Thymus (tissue), 14 donors: ENCODE measurements at places on chromosomes 4 and X. TPM values are rescaled to one million over a fixed set of nuclear protein-coding genes. Genes with fewer than 3 reads are reported as not detected.

DNA sequence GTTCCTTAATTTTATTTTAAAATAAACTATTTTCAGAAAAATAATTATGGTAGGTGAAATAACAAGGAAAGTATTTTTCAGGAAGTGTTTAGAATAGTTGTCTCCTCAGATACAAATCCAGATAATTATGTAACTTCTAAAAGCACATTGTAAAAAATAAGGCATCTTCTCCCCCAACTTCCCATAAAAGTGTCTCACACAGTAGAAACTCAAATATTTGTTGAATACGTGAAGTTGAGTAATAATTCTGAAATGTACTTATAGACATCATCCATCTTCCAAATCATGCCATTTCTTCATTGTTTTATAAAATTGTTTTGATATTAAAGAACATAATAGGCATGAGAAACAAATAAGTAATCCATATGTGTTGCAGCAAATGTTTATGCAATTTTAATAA lies 18.0 kb downstream of the SHISA3 start:
- no peak overlapping the region for H3K4me3 ChIP-seq
- no peak for DNase-seq
- no peaks in the 10 kb centered on the region for H3K4me1 ChIP-seq
- no peak overlapping the region for H3K27ac ChIP-seq
- H3K27me3 ChIP-seq, result no peaks in the 10 kb centered on the region

DNA sequence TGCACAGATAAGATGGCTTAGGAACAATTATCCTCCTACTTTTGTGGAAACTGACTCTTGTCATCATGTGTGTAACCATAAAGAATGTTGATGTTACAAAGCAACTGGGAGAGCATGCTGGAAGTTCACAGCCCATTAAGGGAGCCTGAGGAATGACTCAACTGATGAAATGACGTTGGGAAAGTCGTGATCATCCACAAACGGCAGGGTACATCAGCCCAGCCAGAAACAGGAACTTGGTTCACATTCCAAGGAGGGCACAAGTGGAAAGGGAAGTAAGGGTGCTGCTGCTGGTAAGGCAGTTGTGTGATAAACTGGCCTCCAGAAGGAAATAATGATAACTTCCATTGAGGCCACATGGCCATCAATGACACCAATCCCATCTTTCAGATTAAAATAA lies 6.7 kb downstream of the TEC start:
- no peaks in the 10 kb centered on the region for H3K36me3 ChIP-seq
- peaks cover 2% of the 10 kb centered on the region for H3K4me1 ChIP-seq
- no peak overlapping the region for H3K27ac ChIP-seq
- H3K27me3 ChIP-seq, result no peaks in the 10 kb centered on the region
- DNase-seq, result no peak

GRCh38 chrX:134183665-134184064 lies 53.3 kb upstream of the CCDC160 start:
- H3K4me1 ChIP-seq, result no peaks in the 10 kb centered on the region
- H3K36me3 ChIP-seq, result no peaks in the 10 kb centered on the region
- no peaks in the 10 kb centered on the region for H3K27me3 ChIP-seq
- no peak for DNase-seq
- H3K4me3 ChIP-seq, result no peak overlapping the region

DNA sequence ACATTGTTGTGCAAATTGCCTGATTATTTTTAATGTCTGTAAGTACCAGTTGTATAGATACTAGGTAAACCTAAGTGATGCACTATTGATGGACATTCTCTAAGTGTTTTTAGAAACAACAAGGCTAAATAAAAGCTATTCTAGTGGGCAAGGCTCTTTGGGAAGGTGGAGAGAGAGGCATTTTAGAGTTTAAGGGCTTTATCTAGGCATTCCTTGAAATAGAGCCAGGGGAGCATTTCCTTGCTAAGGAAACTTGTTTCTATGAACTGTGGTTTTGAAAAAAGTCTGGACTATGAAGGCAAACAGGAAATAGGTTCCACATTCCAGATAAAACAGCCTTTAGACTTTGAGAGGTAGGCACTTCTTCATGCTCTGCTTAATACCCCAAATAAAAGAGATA lies 23.8 kb downstream of the BMX start:
- no peak for DNase-seq
- H3K36me3 ChIP-seq, result no peaks in the 10 kb centered on the region
- H3K4me1 ChIP-seq, result no peaks in the 10 kb centered on the region
- no peaks in the 10 kb centered on the region for H3K27me3 ChIP-seq
- no peak overlapping the region for H3K27ac ChIP-seq

- no peaks in the 10 kb centered on the region for H3K4me1 ChIP-seq
- no peak for DNase-seq
- no peak overlapping the region for H3K4me3 ChIP-seq
- no peaks in the 10 kb centered on the region for H3K27me3 ChIP-seq
- no peaks in the 10 kb centered on the region for H3K36me3 ChIP-seq
Observed at GRCh38 chr4:129783596-129783995, 687.6 kb downstream of the C4orf33 start.

GRCh38 chrX:31388946-31389345 lies 317.1 kb upstream of the FTHL17 start:
- H3K4me3 ChIP-seq, result no peak overlapping the region
- no peak for DNase-seq
- no peaks in the 10 kb centered on the region for H3K4me1 ChIP-seq
- H3K36me3 ChIP-seq, result no peaks in the 10 kb centered on the region

GRCh38 chrX:153063315-153063714 lies 7.0 kb downstream of the PNMA3 start:
- no peaks in the 10 kb centered on the region for H3K4me1 ChIP-seq
- H3K27ac ChIP-seq, result no peak overlapping the region
- H3K36me3 ChIP-seq, result no peaks in the 10 kb centered on the region
- H3K4me3 ChIP-seq, result no peak overlapping the region
- no peaks in the 10 kb centered on the region for H3K27me3 ChIP-seq
- no peak for DNase-seq

GRCh38 chr4:84336964-84337705 lies 162.0 kb downstream of the NKX6-1 start:
- H3K36me3 ChIP-seq, result no peaks in the 10 kb centered on the region
- H3K27ac ChIP-seq, result no peak overlapping the region
- no peaks in the 10 kb centered on the region for H3K4me1 ChIP-seq
- no peak overlapping the region for H3K4me3 ChIP-seq
- DNase-seq, result no peak

DNA sequence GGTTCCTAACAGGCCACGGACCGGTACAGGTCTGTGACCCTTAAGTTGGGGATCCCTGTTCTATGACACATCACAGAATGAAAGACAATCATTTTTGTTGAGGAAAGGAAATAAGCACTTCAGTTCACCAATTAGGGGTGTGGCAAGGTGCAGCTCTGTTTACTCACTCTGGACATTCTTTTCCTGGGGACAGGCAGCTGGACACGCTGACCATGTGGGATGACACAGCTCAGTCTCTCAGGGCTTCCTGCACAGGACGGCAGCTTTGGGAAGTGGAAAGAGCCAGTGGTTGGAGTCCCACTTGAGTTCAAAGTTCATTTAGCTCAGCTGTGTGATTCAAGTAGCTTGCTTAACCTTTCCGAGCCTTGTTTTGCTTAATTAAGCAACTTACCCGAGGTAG lies 55.7 kb downstream of the NDNF start:
- no peaks in the 10 kb centered on the region for H3K36me3 ChIP-seq
- H3K4me1 ChIP-seq, result no peaks in the 10 kb centered on the region
- no peaks in the 10 kb centered on the region for H3K27me3 ChIP-seq
- no peak for DNase-seq
- no peak overlapping the region for H3K27ac ChIP-seq

GRCh38 chr4:125370478-125370877 lies 55.7 kb downstream of the FAT4 start:
- DNase-seq, result no peak
- H3K27ac ChIP-seq, result no peak overlapping the region
- H3K27me3 ChIP-seq, result no peaks in the 10 kb centered on the region
- no peaks in the 10 kb centered on the region for H3K4me1 ChIP-seq
- H3K36me3 ChIP-seq, result no peaks in the 10 kb centered on the region

- no peaks in the 10 kb centered on the region for H3K4me1 ChIP-seq
- no peak overlapping the region for H3K4me3 ChIP-seq
- no peak overlapping the region for H3K27ac ChIP-seq
- H3K36me3 ChIP-seq, result no peaks in the 10 kb centered on the region
- DNase-seq, result no peak
Observed at GRCh38 chr4:88104902-88105610, 53.4 kb downstream of the ABCG2 start.

Gene CD38
- total RNA-seq, result 47.6 TPM

DNA sequence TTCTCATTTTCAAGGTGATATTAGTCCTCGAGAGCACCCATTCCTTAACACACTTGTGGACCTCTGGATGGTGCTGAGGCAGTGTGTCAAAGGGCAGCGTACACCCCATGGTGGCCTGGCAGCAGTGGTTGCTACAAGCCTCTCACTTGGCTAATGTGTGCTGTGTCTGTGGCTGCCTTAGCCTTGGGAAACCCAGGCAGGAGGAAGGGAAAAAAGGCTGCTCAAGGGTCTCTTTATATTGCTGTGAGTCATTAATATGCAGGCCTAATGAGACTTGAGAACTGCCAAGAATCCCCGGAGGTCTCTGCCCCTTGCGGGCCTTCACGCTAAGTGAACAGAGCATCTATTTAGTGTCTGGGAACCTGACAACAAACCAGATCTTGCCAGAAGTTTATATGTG lies 7.0 kb downstream of the PCDH10 start:
- H3K4me3 ChIP-seq, result no peak overlapping the region
- H3K4me1 ChIP-seq, result peaks cover 3% of the 10 kb centered on the region
- no peaks in the 10 kb centered on the region for H3K36me3 ChIP-seq
- H3K27ac ChIP-seq, result no peak overlapping the region

- no peak for DNase-seq
- no peaks in the 10 kb centered on the region for H3K4me1 ChIP-seq
- H3K27ac ChIP-seq, result no peak overlapping the region
Observed at GRCh38 chrX:155514225-155514624, 55.8 kb upstream of the F8A3 start.

- DNase-seq, result no peak
- no peak overlapping the region for H3K4me3 ChIP-seq
- no peaks in the 10 kb centered on the region for H3K27me3 ChIP-seq
- no peaks in the 10 kb centered on the region for H3K4me1 ChIP-seq
- H3K27ac ChIP-seq, result no peak overlapping the region
Observed at GRCh38 chr4:146275370-146275769, 61.0 kb downstream of the REELD1 start.

GRCh38 chrX:17453788-17454187 lies 78.8 kb downstream of the NHS start:
- H3K4me3 ChIP-seq, result no peak overlapping the region
- no peaks in the 10 kb centered on the region for H3K4me1 ChIP-seq
- no peaks in the 10 kb centered on the region for H3K27me3 ChIP-seq
- no peaks in the 10 kb centered on the region for H3K36me3 ChIP-seq
- H3K27ac ChIP-seq, result no peak overlapping the region

GRCh38 chr4:134027931-134028330 lies 173.7 kb downstream of the PABPC4L start:
- H3K36me3 ChIP-seq, result no peaks in the 10 kb centered on the region
- H3K27me3 ChIP-seq, result no peaks in the 10 kb centered on the region
- no peaks in the 10 kb centered on the region for H3K4me1 ChIP-seq
- no peak overlapping the region for H3K4me3 ChIP-seq

Gene DGKK
- total RNA-seq, result under 0.01 TPM

Gene NEUROG2
- total RNA-seq, result not detected

- no peak overlapping the region for H3K4me3 ChIP-seq
- no peak overlapping the region for H3K27ac ChIP-seq
- H3K36me3 ChIP-seq, result no peaks in the 10 kb centered on the region
- no peaks in the 10 kb centered on the region for H3K27me3 ChIP-seq
Observed at GRCh38 chr4:56613101-56613862, 67.8 kb downstream of the HOPX start.

Gene EXOC1L
- not detected for total RNA-seq

Gene DCAF12L2
- 0.42 TPM for total RNA-seq

- H3K36me3 ChIP-seq, result peaks cover 34% of the 10 kb centered on the region
- no peaks in the 10 kb centered on the region for H3K27me3 ChIP-seq
- no peak overlapping the region for H3K4me3 ChIP-seq
- DNase-seq, result no peak
- H3K27ac ChIP-seq, result no peak overlapping the region
Observed at GRCh38 chrX:53595266-53595810, 91.2 kb downstream of the HUWE1 start.

GRCh38 chrX:28329156-28329555 lies 258.1 kb upstream of the IL1RAPL1 start:
- no peak for DNase-seq
- no peaks in the 10 kb centered on the region for H3K27me3 ChIP-seq
- no peak overlapping the region for H3K27ac ChIP-seq
- no peaks in the 10 kb centered on the region for H3K36me3 ChIP-seq

- H3K36me3 ChIP-seq, result peaks cover 11% of the 10 kb centered on the region
- H3K4me1 ChIP-seq, result peaks cover 20% of the 10 kb centered on the region
- DNase-seq, result no peak
Observed at GRCh38 chr4:37988670-37989069, 28.5 kb downstream of the PTTG2 start.

DNA sequence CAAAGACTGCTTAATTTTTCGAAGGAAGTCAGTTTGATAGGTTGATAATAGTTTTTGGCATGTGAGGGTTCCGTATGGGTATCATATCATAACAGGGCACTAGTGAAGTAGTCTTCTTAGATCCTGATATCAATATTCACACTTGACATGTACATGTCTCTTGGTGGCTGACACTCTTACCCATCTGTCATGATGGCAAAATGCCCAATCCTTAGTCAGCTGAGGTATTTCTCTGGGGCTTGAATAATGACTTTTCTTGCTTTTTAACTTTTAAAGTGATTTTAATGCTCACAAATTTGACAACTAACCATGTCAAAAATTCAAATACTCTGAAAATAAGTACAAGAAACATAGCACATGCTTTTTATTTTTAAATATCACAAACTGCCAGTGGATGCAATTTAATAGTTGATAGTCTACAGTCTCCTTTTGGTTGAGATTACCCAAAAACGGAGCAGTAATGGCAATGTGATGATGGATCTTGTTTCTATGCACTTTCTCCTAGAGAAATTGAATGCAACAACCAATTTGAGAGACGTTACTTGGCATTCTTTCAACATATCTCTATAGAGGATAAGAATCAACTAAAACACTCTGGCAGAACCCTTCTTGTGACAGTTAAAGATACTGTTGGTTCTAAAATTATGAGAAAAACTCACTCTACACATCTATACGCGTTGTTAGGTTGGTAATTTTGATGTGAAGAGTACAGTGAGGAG lies 552.9 kb upstream of the PABPC4L start:
- no peaks in the 10 kb centered on the region for H3K4me1 ChIP-seq
- no peak overlapping the region for H3K4me3 ChIP-seq
- H3K27me3 ChIP-seq, result no peaks in the 10 kb centered on the region
- H3K36me3 ChIP-seq, result no peaks in the 10 kb centered on the region

Gene GAGE13
- not detected for total RNA-seq

DNA sequence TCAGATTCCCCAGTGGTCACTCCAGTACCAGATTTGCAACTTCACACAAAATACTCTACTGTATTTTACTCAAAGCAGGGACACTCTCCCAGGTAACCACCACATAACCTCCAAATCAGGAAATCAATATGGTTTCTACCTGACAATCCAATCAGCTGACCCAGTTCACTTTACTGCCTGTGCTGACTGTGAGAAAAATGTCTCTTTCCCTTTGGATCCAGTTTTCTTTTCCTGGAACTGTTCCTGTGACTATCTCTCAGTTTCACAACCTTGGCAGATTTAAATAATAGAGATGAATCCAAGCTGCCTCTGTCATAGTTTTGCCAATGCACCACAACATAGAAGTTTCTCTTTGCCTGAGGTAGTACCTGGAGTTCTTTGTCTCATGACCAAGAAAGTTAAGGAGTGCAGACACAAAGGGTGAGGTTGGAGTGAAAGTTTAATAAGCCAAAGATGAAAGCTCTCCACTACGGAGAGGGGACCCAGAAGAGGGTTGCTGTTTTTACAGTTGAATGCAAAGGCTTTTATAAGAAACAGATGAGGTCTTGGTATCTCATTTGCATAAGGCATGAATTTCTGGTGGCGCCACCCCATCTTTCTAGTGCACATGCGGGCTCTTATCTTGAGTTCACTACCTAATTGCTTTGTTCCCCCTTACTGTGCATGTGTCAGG lies 29.7 kb upstream of the IL9R start:
- no peaks in the 10 kb centered on the region for H3K36me3 ChIP-seq
- no peaks in the 10 kb centered on the region for H3K4me1 ChIP-seq
- no peak for DNase-seq
- H3K4me3 ChIP-seq, result no peak overlapping the region
- no peaks in the 10 kb centered on the region for H3K27me3 ChIP-seq
